Renal cortical epithelial cell (primary cell): ENCODE measurements at places on chromosomes 7 and 10.
A peak's percentile ranks its signal among the peaks of the same experiment; 100 is the strongest.

GRCh38 chr10:119282446-119282845 lies 75.1 kb downstream of the GRK5 start:
- no peak for DNase-seq

DNA sequence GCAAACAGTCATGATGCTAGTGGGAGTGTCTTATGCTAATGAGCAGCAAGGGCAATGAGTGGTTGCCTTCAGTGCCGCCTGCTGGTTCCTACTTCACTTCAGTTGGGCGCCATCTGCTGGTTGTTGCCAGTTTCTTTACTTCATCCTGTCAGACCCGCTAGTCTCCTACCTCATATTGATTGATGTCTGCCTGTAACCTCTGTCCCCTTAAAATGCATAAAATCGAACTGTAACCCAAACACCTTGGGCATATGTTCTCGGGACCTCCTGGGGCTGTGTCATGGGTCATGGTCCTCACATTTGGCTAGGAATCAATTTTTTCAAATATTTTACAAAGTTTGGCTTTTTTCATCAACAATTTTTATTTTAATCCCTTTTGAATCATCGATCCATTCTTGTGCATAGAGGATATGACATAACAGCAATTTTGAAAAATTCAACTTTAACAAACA lies 62.8 kb upstream of the C7orf33 start:
- DNase-seq: peak; percentile 79

DNA sequence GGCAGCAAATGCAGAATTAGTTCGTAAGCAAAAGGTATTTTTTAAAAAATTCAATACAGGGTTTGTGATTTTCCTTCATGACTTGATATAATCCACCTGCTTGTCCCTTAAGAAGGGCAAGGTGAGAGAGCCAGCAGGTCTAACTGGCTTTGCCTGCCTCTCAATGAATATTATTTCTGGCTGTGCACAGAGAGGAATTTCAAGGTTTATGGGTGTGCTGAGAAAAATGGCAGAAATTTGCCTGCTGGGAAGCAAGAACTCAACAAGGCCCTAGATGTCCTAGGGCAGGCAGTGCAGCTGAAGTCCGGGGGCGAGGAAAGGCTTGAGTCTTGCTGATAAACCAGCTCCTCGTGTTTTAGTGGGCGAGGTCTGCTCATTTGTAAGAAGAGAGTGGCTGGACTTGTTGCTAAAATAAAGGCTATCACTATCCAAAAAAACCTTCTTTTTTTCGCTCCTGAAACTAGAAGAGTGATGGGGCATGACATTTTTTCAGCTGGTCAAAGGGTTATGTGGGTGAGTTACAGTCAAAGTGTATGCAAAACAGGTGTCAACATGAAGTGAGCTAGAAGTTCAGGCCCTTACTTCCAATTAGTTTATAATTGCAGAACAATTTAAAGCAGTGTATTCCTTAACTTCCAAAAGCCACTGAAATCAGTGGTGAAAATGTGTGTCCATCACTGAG lies 385.8 kb upstream of the KLF6 start:
- peak; percentile 23 for DNase-seq

GRCh38 chr10:110730345-110731050 lies 86.4 kb downstream of the RBM20 start:
- DNase-seq: no peak

DNA sequence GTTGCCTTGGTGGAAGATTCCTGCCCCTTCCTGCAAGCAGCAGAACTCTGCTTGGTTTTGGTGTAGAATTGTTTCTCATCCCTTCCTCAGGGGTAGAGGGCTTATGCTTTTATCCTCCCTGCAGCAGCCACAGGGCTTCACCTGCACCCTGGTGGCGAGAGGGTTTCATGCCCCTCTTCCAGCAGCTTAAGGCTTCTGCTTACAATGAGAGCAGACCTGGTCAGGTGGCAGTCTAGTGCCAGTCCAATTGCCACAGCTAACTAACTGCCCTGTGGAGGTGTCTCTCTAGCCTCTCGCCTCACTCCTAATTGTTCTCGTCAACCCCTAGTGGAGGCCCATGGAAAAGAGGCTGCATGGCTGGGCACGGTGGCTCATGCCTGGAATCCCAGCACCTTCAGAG lies 19.3 kb downstream of the ACBD7 start:
- no peak for DNase-seq

GRCh38 chr10:123681285-123681684 lies 15.1 kb downstream of the GPR26 start:
- no peak for DNase-seq

GRCh38 chr7:49714182-49714581 lies 59.3 kb upstream of the VWC2 start:
- DNase-seq: no peak

DNA sequence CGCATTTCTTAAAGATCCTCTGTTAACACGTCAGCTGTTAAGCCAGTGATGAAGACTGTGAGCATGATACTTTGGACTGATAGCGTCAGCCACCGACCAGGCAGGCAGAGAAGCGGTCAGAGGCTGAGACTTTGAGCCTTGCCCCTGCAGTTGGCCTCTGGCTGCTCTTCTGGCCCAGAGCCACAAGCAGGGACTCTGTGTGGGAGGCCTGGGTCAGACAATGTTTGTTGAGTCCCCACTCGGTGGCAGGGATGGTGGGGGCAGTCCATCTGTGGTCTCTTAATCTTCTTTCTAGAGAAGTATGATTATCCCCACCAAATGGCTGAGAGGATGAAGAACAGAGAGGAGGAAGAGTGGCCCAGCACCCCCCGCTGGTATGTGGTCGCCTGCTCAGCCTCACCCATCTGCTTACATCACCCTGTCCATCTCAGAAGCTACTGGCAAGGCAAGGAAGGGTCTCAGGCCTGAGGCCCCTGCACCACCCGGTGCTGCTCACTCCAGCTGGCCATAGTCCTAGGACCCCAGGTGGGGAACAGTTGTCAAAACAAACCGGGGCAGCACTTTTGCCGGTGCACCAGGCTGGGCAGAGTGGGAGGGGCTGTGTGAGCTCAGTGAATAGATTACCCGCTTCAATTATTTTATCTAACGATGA lies 202.9 kb downstream of the GRID1 start:
- DNase-seq: peak; percentile 24

- DNase-seq: no peak
Measured at GRCh38 chr7:50640256-50640655, 75.1 kb upstream of the DDC start.

DNA sequence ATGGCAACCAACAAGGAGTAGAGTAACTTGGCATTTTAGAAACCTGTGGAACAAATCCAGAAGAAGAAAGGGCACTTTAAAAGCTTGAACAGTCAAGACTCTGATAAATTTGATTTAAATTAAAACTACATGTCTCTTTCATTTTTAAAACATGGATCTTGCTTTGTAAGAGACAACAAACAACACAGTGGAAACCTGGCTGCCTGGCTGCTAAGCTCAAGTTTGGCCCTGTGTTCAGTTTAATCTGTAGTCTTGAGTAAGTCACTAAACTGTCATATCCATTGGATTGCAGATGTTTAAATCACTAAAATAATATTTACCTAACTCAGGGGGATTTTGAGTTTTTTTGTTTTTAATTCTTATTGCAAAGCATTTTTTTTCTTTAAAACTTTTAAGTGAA lies 374.9 kb upstream of the SEMA3D start:
- DNase-seq: no peak

DNA sequence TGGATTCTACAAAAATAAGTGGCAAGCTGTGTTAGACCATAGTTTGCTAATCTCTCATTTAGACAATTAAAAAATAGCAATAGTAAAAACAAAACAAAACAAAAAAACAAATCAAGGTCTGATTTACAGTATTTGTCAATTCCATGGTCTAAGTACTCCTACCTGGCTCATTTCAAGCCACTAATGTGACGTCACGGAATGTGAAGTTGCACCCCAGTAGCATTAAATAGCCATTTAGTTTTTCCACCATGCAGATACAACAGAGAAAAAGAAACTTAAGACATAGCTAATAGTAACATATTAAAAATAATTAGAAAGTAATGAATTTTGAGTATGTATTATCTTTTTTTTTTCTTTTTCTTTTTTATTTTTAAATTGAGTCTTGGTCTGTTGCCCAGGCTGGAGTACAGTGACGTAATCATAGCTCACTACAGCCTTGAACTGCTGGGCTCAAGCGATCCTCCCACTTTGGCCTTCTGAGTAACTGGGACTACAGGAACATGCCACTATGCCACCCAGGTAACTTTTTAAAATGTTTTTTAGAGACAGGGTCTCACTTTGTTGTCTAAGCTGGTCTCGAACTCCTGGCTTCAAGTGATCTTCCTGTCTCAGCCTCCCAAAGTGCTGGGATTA lies 101.2 kb downstream of the MKX start:
- no peak for DNase-seq

- DNase-seq: no peak
Measured at GRCh38 chr10:1054684-1055083, 1.5 kb upstream of the WDR37 start.

GRCh38 chr10:95404462-95404858 lies 113.7 kb upstream of the PDLIM1 start:
- DNase-seq: no peak
